ENCODE measurements at places on chromosomes 1 and 21.

DNA sequence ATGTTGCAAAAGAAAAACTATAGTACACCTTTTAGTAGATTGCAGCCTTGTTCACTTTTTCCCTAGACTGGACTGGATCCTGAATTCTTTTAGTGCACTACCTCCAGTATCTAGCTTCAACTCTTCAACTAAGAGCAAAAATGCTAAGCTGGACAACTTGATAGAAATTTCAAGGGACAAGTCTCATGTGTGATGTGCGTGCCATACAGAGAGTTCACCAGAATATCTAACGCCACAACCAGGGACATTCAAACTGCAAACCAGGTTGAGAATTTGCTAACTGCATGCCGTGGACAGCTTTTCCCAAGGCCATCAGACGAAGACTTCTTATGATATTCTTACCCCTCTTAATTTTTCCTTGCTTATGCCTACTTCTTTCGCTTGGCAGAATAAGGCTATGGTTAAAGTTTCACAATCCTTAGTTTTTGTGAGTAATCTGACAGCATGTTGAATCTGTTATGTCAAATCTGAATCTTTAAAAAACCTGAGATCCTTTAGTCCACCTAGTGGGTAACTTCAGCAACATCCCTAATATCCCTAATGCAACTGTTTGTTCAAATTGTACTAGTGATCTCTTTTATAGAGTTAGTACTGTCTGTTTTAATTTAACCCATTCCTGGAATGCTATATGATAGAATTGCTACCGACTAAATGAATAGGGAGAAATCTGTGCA, 66.4 kb downstream of the DDAH1 start:
- no peak for DNase-seq

- DNase-seq = no peak
Observed at GRCh38 chr21:45270306-45270821, 17.3 kb downstream of the POFUT2 start.

DNA sequence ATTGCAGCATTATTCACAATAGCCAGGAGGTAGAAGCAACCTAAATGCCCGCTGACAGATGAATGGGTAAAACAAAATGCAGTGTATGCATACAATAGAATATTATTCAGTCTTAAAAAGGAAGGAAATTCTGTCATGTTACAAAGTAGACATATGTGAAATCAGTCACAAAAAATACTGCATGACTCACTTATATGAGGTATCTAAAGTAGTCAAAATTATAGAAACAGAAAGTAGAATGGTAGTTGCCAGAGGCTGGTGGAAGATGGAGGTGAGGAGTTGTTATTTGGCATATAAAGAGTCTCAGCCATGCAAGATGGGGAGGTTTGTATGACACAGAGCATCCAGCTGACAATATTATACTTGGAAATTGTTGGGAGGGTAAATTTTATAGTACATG, 43.0 kb upstream of the EGLN1 start:
- DNase-seq = no peak

GRCh38 chr1:224852901-224853568, 76.4 kb upstream of the DNAH14 start:
- no peak for DNase-seq

- no peak for DNase-seq
Observed at GRCh38 chr1:234433563-234434285, 45.3 kb downstream of the TARBP1 start.

DNA sequence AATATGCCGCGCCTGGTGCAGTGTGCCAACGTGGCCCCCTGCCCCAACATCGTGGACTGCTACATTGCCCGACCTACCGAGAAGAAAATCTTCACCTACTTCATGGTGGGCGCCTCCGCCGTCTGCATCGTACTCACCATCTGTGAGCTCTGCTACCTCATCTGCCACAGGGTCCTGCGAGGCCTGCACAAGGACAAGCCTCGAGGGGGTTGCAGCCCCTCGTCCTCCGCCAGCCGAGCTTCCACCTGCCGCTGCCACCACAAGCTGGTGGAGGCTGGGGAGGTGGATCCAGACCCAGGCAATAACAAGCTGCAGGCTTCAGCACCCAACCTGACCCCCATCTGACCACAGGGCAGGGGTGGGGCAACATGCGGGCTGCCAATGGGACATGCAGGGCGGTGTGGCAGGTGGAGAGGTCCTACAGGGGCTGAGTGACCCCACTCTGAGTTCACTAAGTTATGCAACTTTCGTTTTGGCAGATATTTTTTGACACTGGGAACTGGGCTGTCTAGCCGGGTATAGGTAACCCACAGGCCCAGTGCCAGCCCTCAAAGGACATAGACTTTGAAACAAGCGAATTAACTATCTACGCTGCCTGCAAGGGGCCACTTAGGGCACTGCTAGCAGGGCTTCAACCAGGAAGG, 4.3 kb downstream of the GJB3 start:
- no peak for DNase-seq

- no peak for DNase-seq
Observed at GRCh38 chr1:10610901-10611600, 136.3 kb downstream of the PEX14 start.

DNA sequence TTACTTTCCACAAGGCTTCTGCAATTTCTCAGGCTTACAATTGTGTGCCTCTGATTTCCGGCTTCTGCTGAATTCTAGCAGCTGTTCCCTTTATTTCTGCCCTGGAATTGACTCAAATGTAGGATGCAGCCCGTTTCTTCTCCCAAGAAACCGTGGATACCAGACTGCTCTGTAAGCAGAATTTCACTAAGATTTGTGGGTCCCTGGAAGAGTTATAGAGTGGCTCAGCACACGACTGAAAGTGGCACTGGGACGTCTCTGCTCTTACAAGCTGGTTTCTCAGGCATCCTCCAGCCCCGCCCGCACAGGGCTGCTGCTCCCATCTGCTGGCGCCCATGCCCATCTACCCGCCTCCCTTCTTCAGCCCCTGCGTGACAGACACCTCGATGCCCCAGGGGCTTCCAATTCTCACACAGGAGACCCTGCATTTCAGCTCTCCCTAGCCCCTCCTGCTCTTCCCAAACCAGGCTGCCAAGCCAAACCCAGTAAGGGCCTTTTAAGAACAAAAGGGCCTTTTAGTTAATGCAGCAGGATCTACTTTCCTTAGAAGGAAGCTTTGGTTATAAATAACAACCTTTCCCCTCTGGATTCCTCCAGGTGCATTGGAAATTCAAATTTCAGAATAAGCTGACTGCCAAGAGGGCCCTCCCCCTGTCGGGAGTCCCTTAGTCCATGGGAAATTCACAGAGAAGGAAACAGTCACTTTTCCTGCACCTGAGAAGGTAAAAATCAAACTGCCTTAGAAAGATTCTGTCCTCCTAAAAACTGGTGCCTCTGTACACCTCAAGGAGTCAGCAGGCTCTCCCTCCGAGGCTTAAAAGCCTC, 45.4 kb upstream of the TENT5B start:
- no peak for DNase-seq

DNA sequence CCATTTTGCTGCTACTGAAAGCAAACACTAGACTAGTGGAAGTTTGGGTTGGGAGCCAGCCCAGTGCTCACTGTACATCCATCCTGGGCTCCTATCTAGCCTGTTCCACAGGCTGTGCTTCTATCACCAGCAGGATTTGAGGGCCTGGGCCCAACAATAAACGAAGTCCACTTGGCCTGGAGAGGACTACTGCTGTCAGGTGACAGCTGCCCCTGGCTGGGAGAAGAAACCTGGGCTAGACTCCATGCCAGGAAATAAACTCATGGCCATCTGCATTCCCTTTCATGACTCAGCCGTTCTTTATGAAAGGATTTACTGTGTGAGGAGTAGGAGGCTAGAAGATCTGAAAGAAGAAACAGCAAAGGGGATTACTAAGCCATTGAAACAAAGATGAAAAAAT, 35.5 kb downstream of the COLGALT2 start:
- no peak for DNase-seq

GRCh38 chr1:221998781-221999180, 256.9 kb upstream of the DUSP10 start:
- no peak for DNase-seq

DNA sequence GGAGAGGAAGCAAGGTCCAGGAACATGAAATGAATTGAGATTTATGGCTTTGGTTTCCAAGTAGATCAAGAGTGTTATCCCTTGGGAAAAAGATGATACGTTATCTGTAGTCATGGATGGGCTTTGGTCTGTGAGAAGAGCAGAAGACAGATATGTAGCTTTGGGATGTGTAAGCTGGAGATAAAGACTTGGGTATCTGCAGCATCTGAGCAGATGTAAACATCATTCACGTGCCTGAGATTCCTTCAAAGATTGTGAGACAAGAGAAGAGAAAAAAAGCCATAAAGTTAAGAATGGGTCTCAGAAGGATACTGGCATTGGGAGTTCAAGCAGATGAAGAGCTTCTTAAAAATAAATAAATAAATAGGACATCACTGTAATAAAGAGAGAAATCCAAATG, 217.8 kb downstream of the PTPRC start:
- no peak for DNase-seq

DNA sequence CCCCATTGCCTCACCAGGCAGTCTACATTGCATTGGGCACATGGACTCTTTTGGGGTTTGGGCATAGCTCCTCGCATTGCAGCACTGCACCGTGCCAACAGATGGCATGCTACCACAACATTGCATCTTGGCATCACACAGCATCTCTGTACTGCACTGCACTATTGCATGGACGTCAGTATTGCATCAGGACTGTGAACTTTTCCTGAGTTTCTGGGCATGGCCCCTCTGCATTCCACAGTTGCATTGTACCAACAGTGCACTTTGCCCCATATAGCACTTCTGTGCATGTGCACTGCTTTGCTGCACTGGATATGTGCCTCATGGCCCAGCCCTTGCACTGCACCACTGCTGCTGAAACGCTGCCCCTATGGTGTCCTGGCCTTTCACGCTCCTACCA, 9.6 kb downstream of the PTPRU start:
- no peak for DNase-seq

DNA sequence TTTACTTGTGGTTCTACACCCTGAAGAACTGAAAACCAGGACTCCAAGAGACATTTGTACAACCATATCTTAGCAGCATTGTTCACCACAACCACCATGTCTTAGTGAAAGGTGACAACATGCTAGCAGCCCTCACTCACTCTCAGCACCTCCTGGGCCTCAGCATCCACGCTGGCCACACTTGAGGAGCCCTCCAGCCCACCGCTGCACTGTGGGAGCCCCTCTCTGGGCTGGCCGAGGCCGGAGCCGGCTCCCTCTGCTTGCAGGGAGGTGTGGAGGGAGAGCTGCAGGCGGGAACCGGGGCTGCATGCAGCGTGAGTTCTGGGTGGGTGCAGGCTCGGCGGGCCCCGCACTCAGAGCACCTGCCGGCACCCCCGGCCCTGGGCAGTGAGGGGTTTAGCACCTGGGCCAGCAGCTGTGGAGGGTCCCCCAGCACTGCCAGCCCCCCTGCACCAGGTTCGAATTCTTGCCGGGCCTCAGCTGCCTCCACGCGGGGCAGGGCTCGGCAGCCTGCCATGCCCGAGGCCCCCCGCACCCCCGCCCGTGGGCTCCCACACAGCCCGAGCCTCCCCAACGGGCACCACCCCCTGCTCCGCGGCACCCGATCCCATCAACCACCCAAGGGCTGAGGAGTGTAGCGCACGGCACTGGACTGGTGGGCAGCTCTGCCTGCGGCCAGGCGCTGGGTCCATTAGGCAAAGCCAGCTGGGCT, 9.2 kb downstream of the C1orf159 start:
- no peak for DNase-seq

DNA sequence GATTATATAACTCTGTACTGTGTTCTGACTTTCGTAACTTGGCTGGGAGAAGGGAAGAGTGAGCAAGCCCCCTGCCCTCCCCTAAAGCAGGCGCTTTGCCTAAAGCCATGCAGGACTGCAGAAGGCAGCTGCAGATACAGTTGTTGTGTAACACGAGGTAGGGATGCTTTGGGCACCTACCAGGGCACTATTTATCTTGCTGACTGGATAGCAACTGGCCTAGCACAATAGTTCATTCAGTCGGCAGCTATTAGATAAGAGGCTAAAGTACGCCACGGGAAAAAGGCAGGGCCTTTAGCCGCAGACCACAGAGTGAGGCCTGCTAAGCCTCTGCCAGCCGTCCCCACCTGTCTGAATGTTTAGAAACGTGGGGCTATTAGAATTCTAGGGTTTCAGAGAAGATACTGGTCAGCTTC, 80.9 kb downstream of the TTC3 start:
- DNase-seq = no peak

- no peak for DNase-seq
Observed at GRCh38 chr1:236753516-236753915, 41.6 kb upstream of the MTR start.

DNA sequence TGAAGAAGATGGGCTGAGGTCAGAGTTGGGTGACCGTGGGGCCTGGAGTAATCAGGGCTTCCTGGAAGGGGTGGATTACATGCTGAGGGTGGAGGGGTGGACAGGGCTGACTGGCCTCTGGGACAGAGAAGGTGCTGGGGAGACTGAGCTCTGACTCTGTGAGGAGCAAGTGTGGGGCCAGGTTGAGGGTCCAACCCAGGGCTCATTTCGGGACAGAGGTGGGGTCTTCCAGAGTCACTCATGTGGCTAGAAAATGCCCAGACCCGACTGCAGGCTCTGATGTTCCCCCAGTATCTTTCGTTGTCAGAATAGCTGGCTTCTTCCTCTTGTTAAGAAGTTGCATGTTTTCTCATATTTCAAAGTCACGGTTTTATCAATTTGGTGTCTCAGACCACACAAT, 311.8 kb downstream of the PTPRU start:
- DNase-seq = no peak
